IMR-90 (cell line): ENCODE measurements at places on chromosomes 1 and 21. TPM values are rescaled to one million over a fixed set of nuclear protein-coding genes. Genes with fewer than 3 reads are reported as not detected.

The C1orf94 gene
- not detected in 2 replicates for total RNA-seq

DNA sequence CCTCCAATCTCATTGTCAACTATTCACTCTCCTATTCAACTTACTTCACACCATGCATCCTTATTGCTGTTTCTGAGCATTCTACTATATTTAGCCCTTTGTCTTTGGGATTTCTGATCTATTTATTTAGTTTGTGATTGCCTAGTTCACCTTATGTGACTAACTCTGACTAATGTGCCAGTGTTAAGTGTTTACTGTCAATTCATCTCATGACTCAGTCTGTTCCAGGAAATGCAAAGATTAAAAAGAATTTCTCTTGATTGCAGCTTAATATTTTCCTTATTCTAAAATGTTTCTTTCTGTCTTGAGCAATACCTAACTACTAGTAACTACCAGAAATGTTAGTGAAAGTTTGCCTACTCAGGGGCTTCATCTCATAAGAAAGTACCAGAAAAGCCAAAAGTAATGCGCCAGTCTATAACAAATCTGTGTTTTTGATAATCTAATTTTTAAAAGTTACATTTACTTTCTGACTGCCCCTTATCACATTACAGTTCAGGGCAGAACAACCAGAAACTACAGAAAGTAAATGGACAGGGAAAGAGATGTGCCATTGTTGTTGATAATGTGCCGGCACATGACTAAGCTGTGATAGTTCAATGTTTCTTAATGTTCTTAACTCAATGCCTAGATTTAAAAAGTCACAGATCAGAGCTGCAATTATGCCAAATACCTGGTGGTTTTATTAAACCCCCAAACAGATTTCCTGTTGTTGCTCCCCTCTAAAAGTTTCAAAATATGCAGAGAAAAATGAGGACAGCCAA, 556.5 kb downstream of the PTBP2 start:
- peak; percentile 72 for DNase-seq

GRCh38 chr1:181140398-181140797, 51.9 kb downstream of the IER5 start:
- no peak for DNase-seq

GRCh38 chr1:164618202-164618564, 59.2 kb downstream of the PBX1 start:
- DNase-seq: no peak

DNA sequence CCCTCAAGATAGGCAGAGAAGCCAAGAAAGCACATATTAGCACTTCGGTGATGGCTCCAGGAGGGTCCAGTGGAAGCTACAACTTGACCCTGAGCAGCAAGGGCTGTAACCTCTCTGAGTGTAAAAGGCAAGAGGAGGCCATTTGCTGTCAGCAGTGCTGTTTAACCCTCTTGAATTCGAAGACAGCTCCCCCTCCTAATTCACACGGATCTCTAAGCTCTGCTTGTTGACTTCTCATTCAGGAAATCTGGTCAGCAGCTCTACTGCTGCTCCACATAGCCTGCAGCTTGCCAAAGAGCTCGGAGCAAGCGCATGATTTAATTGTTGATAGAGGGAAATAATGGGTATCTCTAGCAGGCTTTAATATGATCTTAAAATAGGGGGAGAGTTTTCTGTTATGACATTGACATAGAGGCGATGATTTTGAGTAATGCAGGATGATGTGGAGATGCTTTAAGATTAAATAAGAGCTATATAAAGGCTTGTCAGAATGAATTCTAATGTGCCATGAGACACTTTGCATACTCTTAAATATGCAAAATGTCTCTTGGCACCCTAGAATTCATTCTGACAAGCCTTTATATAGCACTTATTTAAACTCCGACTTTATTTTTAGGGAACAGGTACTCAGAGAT, 79.4 kb upstream of the USH2A start:
- peak; percentile 8 for DNase-seq

DNA sequence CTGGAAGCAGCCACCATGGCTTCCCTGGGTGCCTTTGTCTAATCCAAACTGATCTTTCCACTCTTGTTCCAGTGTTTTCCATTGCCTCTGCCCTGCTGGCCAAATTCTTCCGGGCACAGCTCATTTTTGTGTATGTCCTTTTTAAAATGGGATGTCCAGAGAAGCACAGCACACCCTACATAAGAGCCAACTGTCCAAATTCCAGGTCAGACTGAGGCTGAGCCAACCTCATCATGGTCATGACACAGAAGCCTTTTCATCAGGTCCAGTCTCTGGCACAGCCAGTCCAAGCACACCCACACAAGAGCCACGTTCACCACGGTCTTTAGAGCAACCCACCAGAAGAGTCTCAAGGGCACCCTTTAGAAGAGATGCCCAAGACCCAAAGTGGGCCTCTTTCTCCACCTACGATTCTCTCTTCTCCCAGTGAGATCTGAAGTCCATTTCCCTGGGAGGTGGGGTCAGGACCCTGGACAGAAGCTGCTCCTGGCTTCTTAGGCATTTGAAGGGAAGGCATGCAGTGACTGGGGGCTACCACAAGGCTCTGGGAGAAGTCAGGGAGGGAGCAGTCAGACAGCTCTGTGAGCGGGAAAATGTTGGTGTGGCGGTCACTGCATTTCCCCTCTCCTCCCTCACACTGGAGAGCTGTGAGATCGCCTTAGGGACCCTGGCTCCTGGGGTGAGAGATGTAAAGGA, 53.2 kb downstream of the SYT2 start:
- DNase-seq: peak; percentile 46

DNA sequence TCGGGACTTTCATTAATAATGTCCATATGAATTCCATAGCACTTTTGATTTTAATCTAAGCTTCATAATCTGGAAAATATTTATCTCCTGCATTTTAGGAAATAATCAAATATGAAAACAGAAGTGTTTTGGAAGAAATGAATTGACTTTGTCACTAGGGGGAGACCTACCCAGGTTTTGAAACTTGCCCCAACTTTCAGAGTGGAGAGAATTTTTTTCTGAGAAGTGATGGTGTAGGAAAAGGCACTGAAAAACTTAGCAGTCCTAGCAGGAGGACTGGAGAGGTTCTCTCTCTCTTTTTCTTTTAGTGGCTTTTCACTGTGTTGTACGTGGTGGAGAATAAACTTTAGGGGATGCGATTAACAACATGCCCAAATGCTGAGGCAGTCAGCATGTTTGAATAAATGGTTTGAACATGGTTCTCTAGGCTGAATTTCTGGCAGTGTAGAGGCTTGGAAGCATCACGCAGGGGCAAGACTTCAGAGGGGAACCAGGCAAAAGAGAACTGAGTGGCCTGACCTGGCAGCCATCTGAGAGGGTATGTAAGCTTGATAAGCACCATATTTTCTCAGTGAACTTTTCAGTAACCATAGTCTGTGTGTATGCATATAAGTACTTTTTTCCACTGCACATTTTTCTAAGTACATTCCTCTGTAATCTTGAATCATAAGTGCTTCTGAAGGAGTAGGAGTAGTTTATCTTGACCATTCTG, 68.3 kb upstream of the NEK7 start:
- DNase-seq: peak; percentile 75

DNA sequence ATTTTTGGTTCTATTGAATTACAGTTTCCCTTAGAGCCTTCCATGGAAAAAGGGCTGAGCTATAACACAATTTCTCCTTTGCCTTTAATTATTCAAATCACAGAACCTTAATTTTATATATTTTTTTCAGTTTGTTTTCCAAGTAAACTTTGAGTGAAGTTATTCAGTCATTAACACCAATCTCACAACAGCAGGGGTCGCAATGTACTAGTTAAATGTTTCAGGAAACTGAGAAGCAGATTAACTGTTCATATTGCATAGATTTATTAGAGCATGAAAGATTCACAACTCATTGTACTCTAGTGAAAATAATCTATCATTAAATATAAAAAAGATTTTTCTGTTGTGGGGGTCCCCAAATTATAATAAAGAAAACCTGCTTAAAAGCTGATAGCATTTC, 64.1 kb downstream of the KIFAP3 start:
- peak; percentile 55 for DNase-seq

The OXCT2 gene
- 0.18 and 0.28 TPM in 2 replicates for total RNA-seq

The FMO3 gene
- under 0.01 TPM in 1 of 2 replicates, not detected in the other for total RNA-seq

The ASPM gene
- total RNA-seq: 27.8 and 53.3 TPM in 2 replicates

The LMX1A gene
- total RNA-seq: not detected in 2 replicates

The UMODL1 gene
- not detected in 2 replicates for total RNA-seq

DNA sequence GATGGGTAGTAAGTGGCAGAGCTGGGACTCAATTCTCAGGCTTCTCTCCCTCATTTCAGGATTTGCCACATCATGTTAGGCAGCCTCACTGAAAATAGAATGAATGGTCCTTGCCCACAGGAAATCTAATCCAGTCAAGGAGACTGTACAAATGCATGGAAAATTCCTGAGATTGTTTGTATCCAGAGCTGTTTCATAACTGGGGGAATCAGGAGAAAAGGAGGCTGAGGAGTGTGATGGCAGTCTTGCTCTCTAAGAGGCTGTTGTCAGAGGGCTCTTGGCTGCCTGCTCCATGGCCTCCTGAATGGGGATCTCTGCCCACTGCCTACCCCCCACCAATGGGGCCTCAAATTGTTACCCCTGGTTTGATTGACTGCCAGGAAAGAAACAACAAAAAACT, 141.9 kb upstream of the TNR start:
- peak; percentile 64 for DNase-seq

- peak; percentile 36 for DNase-seq
Observed at GRCh38 chr1:208101661-208102431, 142.3 kb downstream of the PLXNA2 start.

- DNase-seq: peak; percentile 26
Observed at GRCh38 chr1:72442262-72442661, 159.9 kb upstream of the NEGR1 start.

- DNase-seq: peak; percentile 27
Observed at GRCh38 chr1:28087614-28088167, 719 bp downstream of the EYA3 start.

The OLIG2 gene
- not detected in 2 replicates for total RNA-seq

DNA sequence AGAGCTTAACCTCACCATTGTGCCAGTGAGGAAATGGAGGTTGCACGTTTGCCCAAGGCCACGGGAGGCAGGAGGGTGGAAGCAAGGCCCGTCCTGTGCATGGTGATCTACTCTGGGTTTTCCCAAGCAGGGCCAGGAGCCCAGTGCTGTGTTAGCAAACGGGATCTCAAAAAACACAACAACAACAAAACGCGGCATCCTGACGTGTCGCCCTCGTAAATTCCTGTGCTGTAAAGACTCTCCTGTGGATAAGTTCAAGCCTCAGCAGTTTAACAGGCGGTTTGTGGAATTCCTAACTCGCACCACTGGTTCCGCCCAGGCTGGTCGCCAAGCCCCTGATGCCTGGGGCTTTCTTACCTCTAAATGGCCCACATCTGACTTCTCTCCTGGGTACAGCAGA, 39.1 kb downstream of the TFF3 start:
- no peak for DNase-seq

DNA sequence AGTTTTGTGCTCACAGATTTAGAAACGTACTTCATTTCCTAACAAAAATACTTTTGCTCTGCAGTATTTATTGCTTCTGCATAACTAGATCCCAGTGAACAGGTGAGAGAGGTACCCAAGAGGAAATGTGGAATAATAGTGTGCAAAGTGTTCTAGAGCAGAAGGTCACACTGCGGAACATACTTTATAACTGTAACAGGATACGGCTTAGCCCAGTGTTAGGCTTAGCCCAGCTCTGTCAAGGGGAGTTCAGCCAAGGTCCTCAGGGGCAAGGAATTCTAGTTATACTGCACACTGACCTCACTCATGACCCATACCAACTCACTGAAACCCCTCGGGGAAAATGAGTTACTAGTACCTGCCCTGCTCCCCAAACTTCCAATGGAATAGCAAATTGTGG, 55.3 kb downstream of the PTPN14 start:
- no peak for DNase-seq

The SPRR1B gene
- not detected in 2 replicates for total RNA-seq

- DNase-seq: no peak
Observed at GRCh38 chr1:69649383-69649990, 81.8 kb downstream of the LRRC7 start.

The PYGO2 gene
- total RNA-seq: 5.3 and 5.4 TPM in 2 replicates

GRCh38 chr1:219281831-219282230, 108.2 kb downstream of the LYPLAL1 start:
- DNase-seq: peak; percentile 32

The NADK gene
- 12.5 and 13.6 TPM in 2 replicates for total RNA-seq

GRCh38 chr1:22044690-22045420, 7.7 kb upstream of the CDC42 start:
- DNase-seq: peak; percentile 69

- no peak for DNase-seq
Observed at GRCh38 chr1:109242387-109242786, 7.0 kb upstream of the CELSR2 start.

DNA sequence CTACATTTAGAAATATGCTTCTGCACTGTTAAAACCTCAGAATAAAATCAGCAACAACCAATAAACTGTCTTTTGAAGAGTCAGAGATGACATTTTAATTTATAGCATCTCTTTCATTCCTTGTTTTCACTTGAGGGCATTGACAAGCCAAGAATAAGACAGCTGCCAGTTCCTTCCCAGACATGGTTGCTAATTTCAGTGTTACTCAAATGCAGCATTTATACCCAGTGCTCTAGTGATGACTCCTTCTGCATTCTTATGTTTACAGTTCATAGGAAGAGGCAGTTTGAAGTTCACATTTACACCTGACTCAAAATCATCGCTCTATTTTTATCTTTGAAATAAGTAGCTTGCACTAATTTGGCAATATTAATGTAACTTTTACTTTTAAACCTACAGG, 44.9 kb downstream of the PLA2G4A start:
- no peak for DNase-seq

The NPL gene
- 0.36 and 0.83 TPM in 2 replicates for total RNA-seq

- DNase-seq: peak; percentile 38
Observed at GRCh38 chr1:66578841-66579240, 44.9 kb downstream of the SGIP1 start.

DNA sequence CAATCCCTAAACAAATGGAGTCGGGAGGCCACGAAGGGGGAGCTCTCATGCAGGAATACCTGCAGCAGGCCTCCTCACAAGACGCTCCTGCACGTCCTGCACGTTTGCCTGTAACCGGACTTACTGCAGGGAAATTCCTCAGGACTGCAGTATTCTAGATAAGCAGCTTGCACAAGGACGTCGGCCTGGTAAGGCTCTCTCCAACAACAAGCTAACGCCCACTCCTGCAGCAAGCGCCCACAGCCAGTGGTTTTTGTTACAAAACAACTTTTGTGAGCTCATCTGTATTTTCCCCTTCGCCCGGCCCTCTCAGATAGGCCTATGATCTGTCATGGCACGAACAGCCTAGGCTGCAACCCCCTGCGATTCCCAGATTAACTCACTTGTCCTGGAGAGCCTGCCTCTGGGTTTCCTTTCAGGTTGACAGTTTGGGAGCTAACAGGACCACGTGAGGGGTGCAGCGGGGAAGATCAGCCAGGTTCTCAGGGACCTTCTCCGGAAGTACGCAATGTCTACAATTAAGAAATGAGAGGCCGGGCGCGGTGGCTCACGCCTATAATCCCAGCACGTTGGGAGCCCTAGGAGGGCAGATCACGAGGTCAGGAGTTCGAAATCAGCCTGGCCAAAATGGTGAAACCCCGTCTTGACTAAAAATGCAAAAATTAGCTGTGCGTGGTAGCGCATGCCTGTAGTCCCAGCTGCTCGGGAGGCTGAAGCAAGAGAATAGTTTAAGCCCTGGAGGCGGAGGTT, 921 bp upstream of the MIB2 start:
- DNase-seq: peak; percentile 88

GRCh38 chr1:205531191-205532025, 26.9 kb downstream of the CDK18 start:
- no peak for DNase-seq

GRCh38 chr1:193210996-193211395, 24.6 kb upstream of the B3GALT2 start:
- no peak for DNase-seq

GRCh38 chr1:31327381-31327780, 30.5 kb downstream of the ZCCHC17 start:
- DNase-seq: peak; percentile 66
